ENCODE measurements at places on chromosomes 12 and 14.

DNA sequence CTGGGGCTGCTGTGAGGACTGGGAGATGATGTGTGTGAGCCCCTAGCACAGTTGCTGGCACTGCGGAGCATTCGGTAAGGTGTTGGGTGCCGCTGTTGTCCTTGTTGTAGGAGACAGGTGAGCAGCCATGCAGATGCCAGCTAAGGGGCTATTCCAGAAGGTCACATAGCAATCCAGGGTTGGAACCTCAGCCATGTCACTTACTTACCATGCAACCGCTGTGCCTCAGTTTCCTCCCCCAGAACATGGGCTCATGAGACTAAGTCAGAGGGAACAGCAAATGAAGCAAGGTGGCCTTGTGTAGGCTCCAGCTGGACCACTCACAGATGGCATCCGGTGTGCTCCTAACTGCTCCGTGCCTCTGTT, 13.2 kb downstream of the DTX1 start:
- no peak for DNase-seq

DNA sequence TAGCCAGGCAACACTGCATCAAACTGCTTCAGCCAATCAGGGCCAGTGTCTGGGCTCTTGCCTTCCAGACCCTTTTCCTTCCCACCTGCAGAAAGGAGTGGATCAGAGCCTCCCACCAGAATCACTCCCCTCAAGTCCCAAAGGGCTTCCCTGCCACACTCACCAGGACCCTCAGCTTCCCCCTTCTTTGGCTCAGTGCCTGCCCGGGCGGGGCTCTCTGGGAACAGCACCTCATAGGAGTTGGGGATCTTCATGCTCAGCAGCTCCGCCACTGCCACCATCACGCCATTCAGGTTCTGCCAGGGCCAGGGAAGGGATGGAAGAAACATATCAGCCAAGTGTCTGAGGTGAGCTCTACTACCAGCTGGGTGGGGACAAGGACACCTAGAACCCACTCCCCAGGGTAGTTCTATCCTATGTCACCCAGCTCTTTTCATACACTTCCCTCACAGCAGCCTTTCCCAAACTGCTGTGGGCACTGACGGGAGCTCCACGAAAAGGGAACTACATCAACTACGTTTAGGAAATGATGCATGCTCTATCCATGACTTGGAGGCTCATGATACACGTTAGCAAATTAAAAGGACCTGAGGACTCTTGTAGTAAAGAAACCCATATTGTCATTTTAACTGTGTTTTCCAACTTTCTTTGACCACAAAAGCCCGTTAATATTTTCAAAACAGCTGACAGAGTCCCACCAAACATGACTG, 9.4 kb upstream of the PRKAG1 start:
- DNase-seq, result no peak

DNA sequence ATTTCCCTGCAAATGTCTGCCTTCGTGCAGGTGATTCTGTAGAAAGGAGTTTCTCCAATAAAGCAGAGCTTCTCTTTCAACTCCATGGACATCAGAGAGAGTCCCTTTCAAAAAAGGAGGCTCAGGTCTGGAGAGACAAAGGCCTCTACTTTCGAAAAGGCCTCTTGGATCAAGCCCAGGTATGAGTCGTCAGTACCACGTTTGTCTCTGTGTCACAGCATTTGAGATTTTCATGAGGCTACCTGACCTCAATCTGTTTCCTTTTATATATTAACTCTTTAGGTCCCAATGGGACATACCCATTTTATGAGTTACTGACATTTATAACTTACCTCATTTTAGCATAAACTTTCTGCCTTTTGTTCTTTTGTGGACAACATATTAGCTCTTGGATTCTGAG, 290.8 kb downstream of the RPAP3 start:
- no peak for DNase-seq

GRCh38 chr12:31815096-31815495, 86.3 kb upstream of the AMN1 start:
- no peak for DNase-seq

GRCh38 chr14:59377491-59377890, 87.7 kb downstream of the GPR135 start:
- no peak for DNase-seq

DNA sequence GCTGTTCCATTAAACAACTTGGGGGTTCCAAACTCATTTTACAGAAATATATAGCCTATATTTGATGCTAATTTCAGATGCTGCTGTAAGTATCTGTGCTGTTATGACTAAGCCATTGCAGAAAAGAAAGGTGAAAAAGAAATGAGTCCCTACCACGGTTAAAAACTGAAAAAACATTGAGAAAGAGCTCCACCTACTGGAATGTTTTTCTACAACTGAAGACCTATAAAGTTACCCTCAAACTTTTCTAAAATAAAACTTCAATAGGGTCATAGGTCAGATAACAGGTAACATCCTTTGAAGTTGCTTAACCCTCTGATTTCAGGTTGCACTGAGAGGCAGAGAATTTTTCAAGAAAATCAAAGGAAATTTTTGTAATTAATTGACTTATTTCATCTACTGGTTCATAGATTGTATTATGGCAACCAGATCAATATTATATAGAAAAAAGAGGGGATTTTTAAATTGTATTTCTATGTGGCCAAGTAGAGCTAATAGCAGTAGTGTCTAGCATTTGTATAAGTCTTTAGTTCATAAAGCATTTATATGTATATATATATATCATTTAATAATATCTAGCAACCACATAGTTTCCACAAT, 279.9 kb downstream of the RPS29 start:
- no peak for DNase-seq

GRCh38 chr14:74575507-74575906, 36.5 kb downstream of the LTBP2 start:
- DNase-seq, result no peak

DNA sequence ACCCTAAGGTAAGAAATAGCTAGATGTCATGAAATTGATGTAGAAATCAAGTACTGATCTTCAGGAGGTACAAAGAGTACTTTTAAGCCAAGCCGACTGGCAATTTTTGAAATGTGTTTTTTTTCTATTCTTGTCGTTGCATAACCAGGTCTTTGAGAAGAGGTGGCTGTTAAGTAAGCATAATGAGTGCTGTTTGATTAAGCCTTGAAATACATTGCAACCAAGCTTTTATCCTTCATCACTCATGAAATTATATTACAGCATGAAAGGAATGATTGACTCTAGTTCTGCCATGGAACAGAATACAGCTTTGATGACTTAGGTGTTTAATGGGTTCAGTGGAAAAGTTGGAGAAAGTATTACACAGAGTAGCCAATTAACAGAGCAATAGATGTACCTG, 1720.2 kb upstream of the SEL1L start:
- no peak for DNase-seq

DNA sequence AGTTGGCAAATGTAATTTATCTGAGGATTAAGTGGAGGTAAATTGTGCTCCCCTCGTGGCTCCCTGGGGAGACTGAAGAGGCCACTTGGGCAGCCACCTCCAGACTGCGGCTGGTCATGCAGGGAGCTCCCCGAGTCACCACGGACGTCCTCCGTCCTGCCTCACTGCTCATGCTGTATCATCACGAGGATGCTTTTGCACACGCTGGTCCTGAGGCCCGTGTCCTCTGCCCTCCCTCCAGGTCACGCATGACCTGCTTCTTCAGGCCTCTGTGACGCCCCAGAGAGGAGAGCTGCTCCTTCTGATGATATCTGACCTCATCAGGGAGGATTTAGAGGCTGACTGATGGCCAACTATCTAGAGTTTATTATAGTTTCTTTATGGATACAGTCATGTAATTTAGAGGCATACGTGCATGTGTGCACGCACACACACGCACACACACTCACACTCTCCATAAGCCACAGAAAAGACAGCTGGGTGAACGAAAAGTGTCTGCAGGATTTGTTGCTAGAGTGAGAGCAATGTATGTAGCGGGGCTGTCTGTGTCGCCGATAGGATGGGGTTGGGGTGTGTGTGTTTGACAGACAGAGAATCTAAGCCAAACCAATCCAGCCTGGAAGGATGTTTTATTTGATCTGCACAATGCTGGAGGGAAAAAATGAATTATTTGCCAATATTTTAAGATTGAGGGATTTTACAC, 160.0 kb downstream of the ADGRD1 start:
- no peak for DNase-seq

GRCh38 chr14:81062816-81063215, 107.4 kb downstream of the TSHR start:
- peak; percentile 11 for DNase-seq

GRCh38 chr14:52553671-52554575, 1.3 kb downstream of the GPR137C start:
- peak; percentile 85 for DNase-seq

DNA sequence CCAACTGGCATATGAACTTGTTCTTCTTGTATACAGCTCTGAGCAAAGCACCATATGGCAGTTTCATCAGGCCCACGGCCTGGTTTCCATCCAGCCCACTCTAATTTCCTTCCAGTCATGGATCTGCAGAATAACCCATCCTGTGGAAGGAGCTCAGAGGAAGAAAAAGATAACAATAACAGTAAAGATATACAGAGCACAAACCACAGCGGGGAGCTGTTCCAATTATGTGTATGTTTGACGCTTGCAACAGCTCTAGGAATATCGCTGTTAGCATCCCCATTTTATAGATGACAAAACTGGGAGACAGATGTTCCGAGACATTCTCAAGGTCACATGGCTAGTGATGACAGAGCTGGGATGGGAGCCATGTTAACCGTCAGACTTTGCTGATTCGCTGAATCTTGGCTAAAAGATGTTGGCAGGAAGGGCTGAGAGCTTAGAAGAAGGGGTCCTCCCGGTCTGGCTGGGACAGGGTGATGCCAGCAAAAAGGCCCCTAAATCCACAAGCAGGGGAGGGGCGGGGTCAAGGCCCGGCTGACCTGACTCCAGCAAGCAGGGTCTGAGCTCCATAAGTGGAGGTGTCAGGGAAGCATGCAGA, 34.4 kb upstream of the CIPC start:
- DNase-seq, result no peak

DNA sequence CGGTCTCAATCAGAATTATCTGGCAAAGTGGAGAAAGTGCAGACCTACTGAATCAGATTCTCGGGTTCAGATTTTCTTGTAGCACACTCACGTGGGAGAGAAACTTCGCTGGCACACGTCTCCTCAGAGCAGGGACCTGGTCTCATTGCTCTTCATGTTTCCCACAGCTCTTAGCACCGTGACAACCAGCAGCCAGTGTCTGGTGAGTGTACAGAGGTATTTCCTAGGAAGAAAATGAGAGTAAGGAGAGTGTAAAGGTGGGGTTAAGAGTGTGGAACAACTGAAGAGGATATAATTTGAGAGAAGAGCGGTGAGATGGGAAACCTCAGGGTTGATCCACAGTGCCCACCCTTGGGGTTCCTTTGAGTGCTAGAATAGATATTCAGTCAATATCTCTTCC, 89.2 kb downstream of the ARF6 start:
- DNase-seq, result no peak

- DNase-seq, result no peak
These were observed 6.7 kb downstream of the RPH3A start for GRCh38 chr12:112798048-112798760.

DNA sequence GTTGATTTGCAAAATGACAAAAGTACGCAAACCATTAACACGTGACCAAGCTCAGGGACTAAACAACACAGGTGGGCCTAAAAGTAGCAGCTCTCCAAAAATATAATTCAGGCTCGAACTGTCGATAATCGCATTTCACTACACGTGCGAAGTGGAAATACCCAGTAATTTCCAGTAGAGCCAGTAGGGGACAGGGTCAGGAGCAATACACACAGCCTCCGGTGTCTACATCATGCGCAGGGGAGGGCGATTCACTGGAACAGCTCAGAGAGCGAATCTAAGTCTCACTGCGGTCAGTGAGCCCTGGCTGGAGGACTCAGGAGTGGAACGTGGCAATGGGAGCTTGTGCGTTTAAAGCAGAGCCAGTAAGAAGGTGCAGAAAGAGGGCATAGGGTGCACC, 40.4 kb downstream of the SETD3 start:
- DNase-seq, result no peak

DNA sequence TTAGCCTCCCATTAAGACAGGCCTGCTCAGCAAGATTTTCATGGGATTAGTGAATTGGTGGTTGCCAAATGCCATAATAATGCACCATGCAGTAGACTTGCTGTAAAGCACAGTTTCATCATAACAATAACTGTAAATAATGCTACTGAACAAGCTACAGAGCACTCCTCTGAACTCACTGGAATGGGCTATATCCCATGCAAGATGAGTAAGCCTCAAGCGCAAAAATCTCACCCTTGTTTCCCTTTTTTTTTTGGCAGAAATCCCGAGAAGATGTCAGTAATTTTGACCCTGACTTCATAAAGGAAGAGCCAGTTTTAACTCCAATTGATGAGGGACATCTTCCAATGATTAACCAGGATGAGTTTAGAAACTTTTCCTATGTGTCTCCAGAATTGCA, 145.9 kb upstream of the HIF1A start:
- DNase-seq, result no peak

DNA sequence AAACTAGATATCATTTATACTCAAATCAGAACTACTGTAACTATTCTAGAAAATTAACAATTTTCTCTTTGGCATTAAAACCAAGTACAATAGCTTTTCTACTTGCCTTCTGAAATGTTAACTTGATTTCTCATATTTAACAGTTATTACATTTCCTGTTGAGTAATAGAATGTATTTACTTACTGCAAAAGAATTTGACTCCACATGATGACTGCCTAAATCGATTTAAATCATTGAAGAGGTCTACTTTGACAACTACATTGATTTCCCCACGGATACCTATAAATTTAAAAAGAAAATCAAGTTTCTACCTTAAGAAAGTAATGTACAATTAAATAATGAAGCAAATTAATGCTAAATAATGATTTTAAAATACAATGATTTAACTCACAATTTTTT, 18.9 kb downstream of the C2CD5 start:
- no peak for DNase-seq

DNA sequence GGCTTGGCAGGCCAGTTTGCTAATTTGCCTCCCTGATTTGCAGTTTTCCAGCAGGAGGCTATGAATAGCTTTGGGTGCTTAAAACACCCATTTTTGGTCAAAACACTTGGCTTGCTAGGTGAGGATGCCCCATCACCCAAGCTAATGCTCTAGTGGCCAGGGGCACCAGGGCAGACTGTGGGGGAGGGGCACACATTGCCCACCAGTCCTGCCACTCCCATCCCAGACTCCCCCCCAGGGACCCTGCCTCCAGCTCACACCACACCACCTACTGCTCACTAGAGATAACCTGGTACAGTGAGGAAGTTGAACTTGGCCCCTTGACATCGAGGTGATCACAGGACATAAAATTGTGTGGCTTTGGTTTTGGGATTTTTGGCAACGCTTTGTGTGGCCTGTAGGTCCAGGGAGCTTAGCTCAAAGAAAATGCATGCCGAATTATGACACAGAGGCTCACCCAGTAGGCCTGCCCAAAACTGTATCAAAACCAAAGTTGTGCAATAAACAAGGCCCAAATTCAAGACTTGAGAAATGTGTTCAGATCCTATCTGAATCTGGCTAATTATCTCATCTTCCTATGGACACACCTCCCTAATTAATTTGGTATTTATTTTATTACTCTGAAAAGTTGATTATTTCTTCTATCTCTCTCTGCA, 4.3 kb downstream of the NUAK1 start:
- no peak for DNase-seq

GRCh38 chr12:80195074-80195726, 95.9 kb downstream of the OTOGL start:
- DNase-seq, result no peak

All from CD4-positive, alpha-beta T cell treated with Interleukin-21 for 1 hour (primary cell).